Activated CD4-positive, alpha-beta T cell treated with anti-CD3 and anti-CD28 coated beads, Interleukin-2, Interleukin-4, amounts not matched to agents 100 ng/mL and 50 ng/mL, durations not matched to agents 16 hours and 8 hours (primary cell): ENCODE measurements at places on chromosomes 3 and 15.

- DNase-seq, result no peak
Observed at GRCh38 chr3:75042941-75043340, 428.5 kb upstream of the CNTN3 start.

DNA sequence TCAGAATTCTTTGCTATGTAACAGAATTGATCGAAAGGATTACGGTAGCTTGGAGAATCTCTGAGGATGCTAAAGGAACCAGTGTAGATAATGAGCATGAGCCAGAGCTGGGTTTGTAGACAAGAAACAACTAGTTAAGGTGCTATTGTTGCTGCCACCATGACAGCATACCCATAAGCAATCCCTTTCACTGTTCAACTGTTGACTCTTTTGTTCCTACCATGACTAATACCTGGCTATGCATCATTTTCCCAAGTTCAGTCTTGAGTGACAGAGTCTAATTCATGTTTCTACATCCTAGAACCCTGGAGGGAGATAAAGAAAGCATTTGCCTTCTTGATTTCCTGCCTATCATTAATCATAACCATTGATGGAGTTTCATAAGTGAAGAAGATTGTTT is 600.3 kb downstream of the OTOL1 start:
- DNase-seq, result no peak

DNA sequence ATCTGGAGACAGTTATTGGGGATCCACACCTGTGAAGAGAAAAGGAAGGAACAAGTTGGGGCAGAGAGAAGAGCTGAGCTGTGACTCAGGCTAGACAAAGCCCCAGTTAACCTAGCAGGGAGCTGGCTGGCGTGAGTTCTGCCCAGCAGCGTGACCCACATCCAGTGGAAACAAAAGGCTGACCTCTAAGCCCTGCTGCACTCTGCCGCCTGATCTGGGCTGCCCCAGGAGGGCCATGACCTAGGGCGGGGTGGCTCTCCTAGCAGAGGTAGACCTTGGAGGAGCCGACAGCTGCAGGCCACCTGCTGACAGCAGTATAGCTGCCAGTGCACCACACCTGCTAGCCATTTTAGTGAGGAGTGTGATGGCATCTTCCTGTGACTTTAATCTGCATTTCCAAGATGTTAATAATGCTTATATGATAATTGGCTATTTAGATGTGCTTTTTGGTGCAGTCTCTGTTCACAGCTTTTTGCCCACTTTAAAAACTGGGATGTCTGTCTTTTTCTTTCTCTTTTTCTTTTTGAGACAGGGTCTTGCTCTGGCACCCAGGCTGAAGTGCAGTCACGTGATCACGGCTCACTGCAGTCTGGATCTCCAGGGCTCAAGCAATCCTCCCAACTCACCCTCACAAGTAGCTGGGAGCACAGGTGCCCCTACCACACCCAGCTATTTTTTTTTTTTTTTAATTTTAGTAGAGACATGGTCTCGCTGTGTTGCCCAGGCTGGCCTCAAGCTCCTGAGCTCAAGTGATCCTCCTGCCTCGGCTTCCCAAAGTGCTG is 78.1 kb downstream of the LSM3 start:
- no peak for DNase-seq

DNA sequence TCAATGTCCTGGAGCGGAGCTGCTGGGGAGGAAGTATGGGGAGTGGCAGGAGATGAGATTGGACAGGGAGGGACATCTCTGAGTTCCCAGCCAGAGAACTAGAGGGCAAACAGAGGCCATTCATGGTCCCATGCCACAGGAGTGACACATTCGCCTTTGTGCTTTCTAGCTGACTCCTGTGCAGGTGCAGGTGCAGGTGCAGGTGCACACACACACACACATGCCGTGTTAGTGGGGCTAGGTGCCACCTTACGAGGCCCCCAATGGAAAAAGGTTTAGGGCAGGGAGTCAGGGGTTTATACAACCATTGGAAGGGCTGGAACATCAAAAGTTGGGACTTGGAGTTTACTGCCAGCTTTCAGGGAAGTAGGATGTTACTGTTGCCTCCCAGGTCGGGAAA is 52.0 kb downstream of the TPRA1 start:
- no peak for DNase-seq

DNA sequence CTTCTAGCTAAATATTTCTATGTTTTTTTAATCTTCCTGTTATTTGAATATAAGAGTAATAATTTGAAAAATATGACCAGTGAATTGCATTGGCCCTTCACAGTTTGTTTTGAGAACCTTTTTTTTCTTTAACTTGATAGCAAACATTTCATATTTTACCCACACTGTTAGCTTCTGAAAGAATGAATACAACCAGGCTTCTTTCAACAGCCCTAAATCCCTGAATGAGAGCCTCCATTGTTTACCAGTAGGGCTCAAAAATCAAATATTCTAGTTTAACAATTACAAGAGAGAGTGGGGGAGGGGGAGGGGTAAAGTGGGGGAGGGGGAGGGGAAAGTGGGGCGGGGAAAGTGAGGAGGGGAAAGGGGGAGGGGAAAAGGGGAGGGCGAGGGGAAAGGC is 14.5 kb upstream of the TOP2B start:
- DNase-seq, result no peak

DNA sequence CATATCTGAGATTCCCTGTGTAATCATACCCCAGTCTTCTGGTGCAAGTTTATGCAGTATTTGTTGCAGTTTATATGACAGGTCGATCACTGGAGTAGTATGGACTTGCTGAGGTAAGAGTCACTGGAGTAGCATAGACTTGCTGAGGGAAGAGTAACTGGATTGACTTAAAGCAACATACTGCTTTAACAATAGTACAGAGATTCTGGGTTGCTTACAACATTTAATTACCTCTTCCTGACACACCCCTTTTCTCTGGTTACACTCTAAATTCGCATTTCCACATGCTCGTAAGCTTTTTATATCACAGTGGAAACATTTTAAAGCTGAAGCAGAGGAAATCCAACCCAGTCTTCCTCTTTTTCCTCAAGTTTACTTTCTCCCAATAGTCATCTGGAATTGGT is 11.8 kb downstream of the AAGAB start:
- no peak for DNase-seq

GRCh38 chr3:77038468-77038929 is 1.4 kb upstream of the ROBO2 start:
- peak; percentile 27 for DNase-seq

- no peak for DNase-seq
Observed at GRCh38 chr15:80835336-80835735, 56.2 kb downstream of the CEMIP start.

DNA sequence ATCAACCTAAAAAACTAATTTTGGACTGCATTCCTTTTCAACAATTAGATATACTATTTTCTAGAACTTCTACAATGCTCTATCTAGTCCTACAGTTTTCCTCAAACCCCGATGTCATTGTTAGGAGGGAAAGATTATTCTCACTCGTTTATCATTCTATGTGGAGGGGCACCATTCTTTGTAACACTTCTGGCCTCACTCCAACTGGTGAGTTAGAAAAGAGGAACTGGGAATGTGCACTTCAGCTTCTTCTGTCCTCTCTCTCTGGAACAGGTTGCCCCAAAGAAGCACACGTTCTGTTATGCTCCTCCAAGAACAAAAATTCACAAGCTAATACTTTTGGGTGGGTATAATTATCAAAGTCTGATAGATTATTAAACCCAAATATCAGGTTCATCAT is 137.9 kb downstream of the UACA start:
- no peak for DNase-seq
